ENCODE measurements at places on chromosomes 13 and 19.

DNA sequence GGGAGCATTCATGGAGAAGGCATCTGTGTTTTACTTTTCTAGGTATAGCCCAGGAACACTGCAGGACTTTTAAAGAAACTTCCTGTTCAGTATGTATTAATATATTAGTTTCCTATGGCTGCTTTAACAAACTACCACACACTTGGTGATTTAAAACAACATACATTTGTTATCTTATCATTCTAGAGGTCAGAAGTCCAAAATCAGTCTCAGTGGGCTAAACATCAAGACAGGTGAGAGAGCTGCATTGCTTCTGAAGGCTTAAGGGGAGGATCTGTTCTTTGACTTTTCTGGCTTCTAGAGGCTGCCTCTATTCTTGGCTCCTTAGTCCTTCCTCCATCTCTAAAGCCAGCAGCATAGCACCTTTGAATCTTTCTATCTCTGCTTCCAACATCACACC is 37.6 kb upstream of the DIAPH3 start:
- DNase-seq = no peak

- no peak for DNase-seq
Measured at GRCh38 chr13:30792285-30793000, 57.1 kb downstream of the ALOX5AP start.

GRCh38 chr13:83136660-83137059 is 745.6 kb downstream of the SLITRK1 start:
- DNase-seq = no peak

GRCh38 chr13:73082895-73083294 is 24.1 kb downstream of the KLF5 start:
- DNase-seq = no peak

DNA sequence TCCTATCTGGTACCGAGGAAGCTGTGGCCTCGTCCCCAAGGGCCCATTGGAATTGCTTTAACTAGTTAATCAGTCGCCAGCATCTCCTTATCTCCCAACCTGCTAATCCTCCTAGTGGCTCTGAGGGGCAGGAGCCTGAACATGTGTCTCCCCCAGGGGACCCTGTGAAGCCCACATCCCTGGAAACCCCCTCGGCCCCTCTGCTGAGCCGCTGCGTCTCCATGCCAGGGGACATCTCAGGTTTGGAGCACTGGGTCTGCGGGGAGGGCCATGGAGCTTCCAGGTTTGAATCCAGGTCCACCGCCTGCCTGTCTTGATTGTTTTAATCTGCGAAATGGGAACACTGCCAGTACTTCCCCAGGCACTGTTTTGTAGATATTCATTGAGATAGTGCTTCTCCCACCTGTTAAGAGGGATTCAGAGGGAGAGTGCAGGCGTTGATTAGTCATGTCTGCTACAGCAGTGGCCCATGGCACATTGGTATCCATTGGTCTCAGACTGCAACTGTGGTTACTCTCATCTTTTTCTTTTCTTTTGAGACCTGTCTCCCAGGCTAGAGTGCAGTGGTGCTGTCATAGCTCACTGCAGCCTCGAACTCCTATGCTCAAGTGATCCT is 6.4 kb downstream of the PNPLA6 start:
- no peak for DNase-seq

DNA sequence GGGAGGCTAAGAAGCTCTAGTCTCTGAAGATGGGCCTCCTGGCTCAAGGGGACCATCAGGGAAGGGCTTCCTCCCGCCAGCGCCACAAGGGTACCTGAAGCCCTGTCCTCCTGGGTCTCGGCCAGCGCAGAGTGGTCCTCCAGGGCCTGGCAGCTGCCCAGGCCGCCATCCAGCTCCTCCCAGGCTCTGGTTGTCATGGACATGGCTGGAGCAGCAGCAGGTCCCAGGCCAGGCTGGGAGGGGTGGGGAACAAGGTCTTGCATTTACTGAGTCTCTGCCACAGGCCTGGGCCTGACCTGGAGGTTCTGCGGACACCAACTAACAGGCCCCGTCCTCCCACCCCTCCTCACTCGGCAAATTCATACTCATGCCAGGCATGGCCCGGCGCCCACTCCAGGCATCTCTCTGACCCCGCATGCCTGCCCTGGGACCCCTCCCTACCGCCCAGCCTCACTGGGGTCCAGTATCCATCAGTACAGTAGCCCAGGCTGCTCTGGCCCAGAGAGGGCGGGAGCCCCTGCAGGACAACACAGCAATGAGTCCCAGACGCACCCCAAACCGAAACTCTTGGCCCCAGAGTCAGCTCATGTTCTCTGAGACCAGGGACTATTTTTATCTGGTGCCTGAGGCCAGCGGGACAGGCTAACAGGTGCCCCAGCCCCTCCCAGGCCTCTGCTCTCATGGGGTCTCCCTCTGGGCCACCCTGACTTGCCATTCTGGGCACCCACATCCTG is 938 bp downstream of the JSRP1 start:
- no peak for DNase-seq

DNA sequence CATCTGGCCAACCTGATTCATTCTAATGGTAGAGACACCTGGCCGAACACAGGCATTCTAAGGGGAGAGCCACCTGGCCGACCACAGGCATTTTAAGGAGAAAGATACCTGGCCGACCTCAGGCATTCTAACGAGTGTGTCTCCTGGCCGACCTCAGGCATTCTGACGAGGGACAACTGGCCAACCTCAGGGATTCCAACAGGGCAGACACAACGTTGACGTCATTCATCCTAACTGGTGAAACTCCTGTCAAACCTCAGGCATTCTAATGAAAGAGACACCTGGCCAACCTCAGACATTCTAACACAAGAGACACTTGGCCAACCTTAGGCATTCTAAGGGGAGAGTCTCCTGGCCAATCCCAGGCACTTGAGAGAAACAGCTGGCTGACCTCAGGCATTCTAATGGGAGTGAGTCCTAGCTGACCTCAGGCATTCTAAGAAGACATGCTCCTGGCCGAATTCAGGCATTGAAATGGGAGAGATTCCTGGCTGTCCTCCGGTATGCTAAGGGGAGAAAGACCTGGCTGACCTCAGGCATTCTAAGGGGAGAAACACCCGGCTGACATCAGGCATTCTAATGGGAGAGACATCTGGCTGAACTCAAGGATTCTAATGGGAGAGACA is 1352.5 kb downstream of the UQCRFS1 start:
- no peak for DNase-seq

DNA sequence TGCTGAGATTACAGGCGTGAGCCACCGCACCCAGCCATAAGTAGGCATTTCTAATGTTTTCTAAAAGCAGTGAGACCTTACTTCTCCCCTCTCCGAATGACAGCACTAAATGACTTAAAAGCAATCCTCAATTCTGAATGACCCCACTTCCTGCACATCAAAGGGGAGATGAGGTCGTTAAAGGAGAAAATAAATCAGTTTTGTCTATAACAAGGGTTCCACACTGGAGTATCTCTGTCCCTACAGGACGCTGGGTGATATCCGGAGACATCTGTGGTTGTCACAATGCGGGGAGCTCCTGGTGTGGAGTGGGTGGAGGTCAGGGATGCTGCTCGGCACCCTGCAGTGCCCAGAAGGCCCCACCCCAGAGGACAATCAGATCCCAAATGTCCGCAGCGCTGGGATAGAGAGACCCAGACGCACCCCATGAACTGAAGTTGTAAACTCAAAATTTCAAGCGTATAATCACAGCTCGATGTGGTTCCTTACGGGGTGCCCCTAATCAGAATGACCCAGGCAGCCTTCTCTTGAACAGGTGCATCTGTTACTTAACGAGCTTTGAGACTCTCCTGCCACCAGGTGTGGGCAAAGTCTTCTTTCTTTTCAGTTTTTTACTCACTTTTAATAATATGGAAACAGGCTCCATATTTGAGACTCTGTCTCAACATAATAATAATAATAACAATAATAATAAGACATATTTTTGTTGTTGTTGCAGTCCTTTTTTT is 2.9 kb downstream of the GNG7 start:
- DNase-seq = no peak

DNA sequence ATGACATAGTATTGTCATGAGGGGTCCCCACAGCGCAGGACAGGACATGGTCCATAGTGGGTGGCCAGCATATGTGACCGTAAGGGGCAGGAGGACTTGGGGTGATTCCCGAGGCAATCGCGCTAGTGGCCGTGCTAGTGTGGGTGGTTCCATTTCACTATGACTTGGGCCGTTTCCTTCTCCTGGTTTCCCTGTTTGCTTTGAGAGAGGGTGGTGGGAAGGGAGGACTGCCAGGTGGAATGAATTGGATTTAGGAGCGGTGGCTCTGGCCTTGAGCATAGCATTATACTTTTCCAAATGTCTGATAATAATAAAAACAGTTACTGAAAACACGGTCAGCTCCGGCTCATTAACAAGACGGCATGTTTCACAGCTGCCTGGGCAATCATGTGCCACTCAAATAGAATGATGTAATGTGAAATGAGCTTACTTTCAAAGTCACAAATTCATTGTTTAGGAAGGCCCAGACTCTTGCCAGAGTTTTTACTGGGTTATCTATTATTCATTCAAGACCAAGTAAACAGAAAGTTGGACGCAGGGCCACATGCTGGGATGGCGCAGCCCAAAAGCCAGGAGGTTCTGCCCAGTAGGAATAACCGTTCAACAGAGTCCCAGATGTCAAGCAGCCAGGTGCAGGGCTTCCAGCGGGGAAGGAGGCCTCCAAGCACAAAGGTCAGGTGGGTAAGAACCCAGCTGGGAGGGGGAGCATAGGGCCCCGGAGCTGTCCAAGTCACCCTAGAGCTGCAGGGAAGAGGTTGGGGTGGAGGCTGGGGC is 19.6 kb upstream of the SLC15A1 start:
- no peak for DNase-seq

DNA sequence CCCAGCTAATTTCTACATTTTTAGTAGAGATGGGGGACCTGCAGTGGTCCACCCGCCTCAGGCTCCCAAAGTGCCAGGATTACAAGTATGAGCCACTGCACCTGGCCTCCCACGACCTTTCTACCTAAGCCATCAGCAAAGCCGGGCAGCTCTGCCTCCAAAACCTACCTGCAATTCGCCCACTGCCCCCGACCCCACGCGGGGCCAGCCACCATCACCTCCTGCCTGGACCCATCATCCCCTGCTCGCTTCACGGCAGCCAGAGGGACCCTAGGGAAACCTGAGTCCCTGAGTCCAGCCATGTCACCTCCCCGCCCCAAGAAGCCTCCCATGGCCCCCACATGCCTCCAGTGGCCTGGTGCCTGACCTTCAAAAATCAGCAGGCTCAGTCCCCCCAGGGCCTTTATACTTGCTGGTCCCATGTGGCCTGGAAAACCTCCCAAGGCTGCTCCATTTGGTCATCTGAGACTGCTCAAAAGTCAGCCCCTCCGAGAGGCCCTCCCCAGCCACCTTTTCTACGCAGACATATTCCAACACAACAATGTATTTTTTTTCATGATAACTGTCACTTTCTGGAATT is 12.1 kb downstream of the ERCC2 start:
- DNase-seq = no peak

- no peak for DNase-seq
Measured at GRCh38 chr13:106163426-106163825, 372.0 kb downstream of the EFNB2 start.

Data from T-helper 1 cell (primary cell).